ENCODE measurements at places on chromosomes 7 and 10. TPM values are rescaled to one million over a fixed set of nuclear protein-coding genes. Genes with fewer than 3 reads are reported as not detected.

Gene KDM7A
- 28.7 TPM for total RNA-seq

Gene PDCD11
- total RNA-seq: 60.6 TPM

Gene GPAM
- 5.7 TPM for total RNA-seq

Gene ATG9B
- 10.0 TPM for total RNA-seq

Gene SGPL1
- total RNA-seq: 48.7 TPM

Gene KLLN
- 0.34 TPM for total RNA-seq

Gene FGFR2
- not detected for total RNA-seq

Gene PLXNA4
- total RNA-seq: 0.09 TPM

Gene OR2A1
- not detected for total RNA-seq

Gene WASHC2C
- 33.0 TPM for total RNA-seq

Gene UBN2
- total RNA-seq: 11.8 TPM

Gene TMED4
- 71.6 TPM for total RNA-seq

Gene DNAJC2
- total RNA-seq: 50.0 TPM

Gene C10orf62
- not detected for total RNA-seq

Gene INSYN2A
- total RNA-seq: not detected

Gene COL28A1
- total RNA-seq: not detected

Gene TUBAL3
- total RNA-seq: not detected

Gene JAKMIP3
- total RNA-seq: 0.34 TPM

Gene OLAH
- total RNA-seq: 0.16 TPM

Gene CRCP
- 24.5 TPM for total RNA-seq

Gene CYP26C1
- total RNA-seq: 0.05 TPM

Gene ELMO1
- total RNA-seq: 173 TPM

Gene SEMA3D
- total RNA-seq: not detected
